Endothelial cell (in vitro differentiated cells): ENCODE measurements at places on chromosomes 1 and 21.

- H3K36me3 ChIP-seq, result no peaks in the 10 kb centered on the region
- H3K27me3 ChIP-seq, result peaks cover 14% of the 10 kb centered on the region
- no peak for DNase-seq
- H3K4me3 ChIP-seq, result peak overlapping the region; percentile 11
- H3K27ac ChIP-seq, result no peak overlapping the region
These were observed 1.0 kb upstream of the KAZN start for GRCh38 chr1:14597343-14598006.

GRCh38 chr21:42692688-42693087 is 39.3 kb downstream of the PDE9A start:
- H3K27me3 ChIP-seq, result no peaks in the 10 kb centered on the region
- H3K4me1 ChIP-seq, result no peaks in the 10 kb centered on the region
- peaks cover 23% of the 10 kb centered on the region for H3K36me3 ChIP-seq
- H3K27ac ChIP-seq, result no peak overlapping the region
- no peak for DNase-seq
- H3K4me3 ChIP-seq, result no peak overlapping the region

- peaks cover 2% of the 10 kb centered on the region for H3K27me3 ChIP-seq
- H3K4me1 ChIP-seq, result peaks cover 21% of the 10 kb centered on the region
- H3K36me3 ChIP-seq, result no peaks in the 10 kb centered on the region
- no peak overlapping the region for H3K27ac ChIP-seq
These were observed 237.4 kb upstream of the RAB4A start for GRCh38 chr1:229033480-229033879.

- no peaks in the 10 kb centered on the region for H3K27me3 ChIP-seq
- no peak overlapping the region for H3K27ac ChIP-seq
- no peaks in the 10 kb centered on the region for H3K36me3 ChIP-seq
- H3K4me1 ChIP-seq, result no peaks in the 10 kb centered on the region
These were observed 127.1 kb upstream of the C1orf105 start for GRCh38 chr1:172293429-172293828.

DNA sequence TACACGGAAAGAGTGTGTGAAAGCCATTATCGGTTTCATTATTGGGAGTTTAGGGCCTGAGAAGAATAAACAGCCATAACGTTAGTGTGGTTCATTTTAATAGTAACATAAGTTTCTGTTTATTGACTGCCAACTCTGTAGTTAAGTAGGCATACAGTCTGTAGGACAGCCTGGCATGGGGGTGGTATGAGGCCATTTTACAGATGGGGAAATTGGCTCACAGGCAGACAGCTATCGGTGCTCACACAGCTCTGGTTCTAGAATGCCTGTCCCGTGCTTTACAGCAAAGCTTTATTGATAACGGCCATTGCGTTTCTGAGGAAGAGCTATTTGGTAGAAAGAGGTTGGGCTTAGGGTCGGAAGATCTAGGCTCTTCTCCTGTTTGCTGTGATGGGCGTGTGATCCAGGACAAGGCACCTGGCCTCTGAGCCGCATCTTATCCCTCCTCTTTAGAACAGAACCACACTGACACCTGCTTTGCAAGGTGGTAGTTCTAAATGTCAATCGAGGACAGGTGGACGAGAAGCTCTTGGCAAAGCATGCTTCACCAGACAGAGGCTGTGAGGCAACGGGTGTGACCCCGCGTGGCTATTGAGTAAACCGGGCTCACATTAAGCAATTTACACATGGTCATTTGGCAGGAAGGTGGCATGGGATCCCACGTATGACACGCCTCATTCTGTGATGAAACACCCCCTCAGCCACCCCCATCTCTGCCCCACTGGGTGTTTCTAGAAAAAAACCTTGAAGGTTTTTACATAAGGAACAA is 14.9 kb downstream of the ETS2 start:
- no peak overlapping the region for H3K27ac ChIP-seq
- peaks cover 89% of the 10 kb centered on the region for H3K36me3 ChIP-seq
- peaks cover 5% of the 10 kb centered on the region for H3K4me1 ChIP-seq
- peak overlapping the region; percentile 79 for H3K4me3 ChIP-seq
- DNase-seq, result no peak

GRCh38 chr1:119646521-119647227 is 1.4 kb downstream of the ZNF697 start:
- H3K27ac ChIP-seq, result peak overlapping the region; percentile 65
- DNase-seq, result no peak
